ENCODE measurements at places on chromosomes 7 and 10.

GRCh38 chr7:156533964-156534363 is 106.6 kb upstream of the RNF32 start:
- DNase-seq: no peak

GRCh38 chr7:39336442-39336841 is 229.8 kb upstream of the YAE1 start:
- peak; percentile 4 for DNase-seq

GRCh38 chr7:43639858-43640491 is 57.1 kb downstream of the STK17A start:
- DNase-seq: peak; percentile 61

DNA sequence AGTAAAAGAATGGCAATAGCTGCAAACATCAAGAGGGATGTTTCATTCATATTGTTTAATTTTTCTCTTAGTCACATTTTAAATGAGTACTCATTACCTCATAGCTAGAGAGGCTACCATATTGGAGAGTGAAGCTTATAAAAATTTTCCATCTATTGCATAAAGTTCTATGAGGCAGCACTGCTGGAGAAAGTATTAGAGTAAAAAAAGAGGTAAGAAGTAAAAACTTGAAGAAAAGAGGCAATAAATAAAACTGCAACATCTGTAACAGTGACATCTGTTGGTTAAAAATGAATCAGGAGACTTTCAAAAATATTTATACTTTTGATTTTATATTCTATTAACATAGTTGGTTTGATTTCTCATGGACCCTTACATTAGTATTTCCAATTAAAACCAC is 284.5 kb upstream of the SEMA3D start:
- DNase-seq: no peak

- no peak for DNase-seq
Measured at GRCh38 chr7:762885-763284, 35.8 kb upstream of the PRKAR1B start.

GRCh38 chr7:103547451-103548284 is 101.7 kb upstream of the SLC26A5 start:
- no peak for DNase-seq

- DNase-seq: no peak
Measured at GRCh38 chr7:156356551-156356950, 284.0 kb upstream of the RNF32 start.
